Activated T-cell treated with anti-CD3 and anti-CD28 coated beads, Interleukin-2, amount 50 U/mL, for 24 hours (primary cell): ENCODE measurements at places on chromosomes 16 and 17.

- DNase-seq, result no peak
Measured at GRCh38 chr16:69892378-69892777, 58.8 kb upstream of the CLEC18A start.

DNA sequence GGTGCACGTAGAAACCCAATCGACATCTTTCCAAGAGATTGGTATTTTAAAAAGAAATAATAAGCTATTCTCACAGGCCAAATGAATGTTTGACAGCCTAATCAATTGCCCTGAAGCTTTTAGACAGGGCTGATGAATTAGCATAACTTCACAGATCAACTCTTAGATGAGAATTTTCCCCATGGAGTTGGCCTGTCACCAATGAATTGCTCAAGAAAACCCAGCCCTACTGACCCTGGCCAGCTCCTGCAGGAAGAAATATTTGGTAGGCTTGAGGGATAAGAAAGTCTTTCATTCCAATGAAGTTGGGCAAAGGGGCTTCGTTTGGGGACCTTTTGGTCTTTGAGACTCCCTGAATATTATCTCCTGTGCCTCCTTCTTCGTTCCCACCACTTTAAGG is 23.4 kb upstream of the SEC14L1 start:
- DNase-seq, result no peak

DNA sequence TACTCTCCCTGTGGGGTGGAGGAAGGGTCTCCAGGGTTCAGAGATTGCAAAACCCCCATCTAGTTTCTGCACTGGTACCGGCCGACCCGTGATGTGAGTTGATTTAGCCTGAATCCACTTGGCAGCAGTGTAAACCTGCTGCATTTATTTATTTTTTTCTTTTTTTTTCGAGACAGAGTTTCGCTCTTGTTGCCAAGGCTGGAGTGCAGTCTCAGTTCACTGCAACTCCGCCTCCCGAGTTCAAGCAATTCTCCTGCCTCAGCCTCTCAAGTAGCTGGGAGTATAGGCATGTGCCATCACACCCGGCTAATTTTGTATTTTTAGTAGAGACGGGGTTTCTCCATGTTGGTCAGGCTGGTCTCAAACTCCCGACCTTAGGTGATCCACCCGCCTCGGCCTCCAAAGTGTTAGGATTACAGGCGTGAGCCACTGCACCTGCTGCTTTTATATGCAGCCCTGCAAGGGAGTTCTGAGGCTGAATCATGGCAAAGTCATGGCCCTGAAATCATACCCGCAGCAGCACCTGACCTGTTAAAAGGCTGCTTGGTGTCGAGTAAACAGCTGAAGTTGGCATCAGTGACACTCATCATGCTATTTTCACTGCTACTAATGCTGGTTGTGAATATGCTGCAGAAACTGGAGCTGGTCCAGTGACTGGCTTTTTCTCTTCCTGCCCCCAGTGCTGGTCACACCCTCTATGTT is 21.4 kb downstream of the DEXI start:
- no peak for DNase-seq

- no peak for DNase-seq
Measured at GRCh38 chr17:39809221-39809620, 54.9 kb downstream of the IKZF3 start.

DNA sequence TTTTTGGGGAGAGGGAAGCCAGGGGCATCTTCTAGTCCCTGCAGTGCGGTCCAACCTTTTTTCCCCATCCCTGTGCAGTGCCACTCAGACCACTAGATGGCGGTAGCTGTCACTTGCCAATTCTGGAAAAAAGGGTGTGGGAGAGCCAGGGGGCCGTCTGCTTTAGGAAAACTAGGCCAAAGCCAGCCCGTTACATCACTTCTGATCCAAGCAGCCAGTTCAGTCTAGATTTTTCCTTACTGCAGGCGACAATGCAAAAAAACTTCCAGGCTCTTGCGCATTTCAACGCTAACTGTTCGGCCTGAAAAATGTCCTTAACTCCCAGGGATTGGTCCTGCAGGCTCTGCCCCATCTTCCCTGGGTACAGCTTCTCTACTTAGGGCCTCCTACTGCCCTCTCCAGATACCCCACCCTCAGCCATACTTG is 69.2 kb upstream of the CES5A start:
- peak; percentile 66 for DNase-seq

DNA sequence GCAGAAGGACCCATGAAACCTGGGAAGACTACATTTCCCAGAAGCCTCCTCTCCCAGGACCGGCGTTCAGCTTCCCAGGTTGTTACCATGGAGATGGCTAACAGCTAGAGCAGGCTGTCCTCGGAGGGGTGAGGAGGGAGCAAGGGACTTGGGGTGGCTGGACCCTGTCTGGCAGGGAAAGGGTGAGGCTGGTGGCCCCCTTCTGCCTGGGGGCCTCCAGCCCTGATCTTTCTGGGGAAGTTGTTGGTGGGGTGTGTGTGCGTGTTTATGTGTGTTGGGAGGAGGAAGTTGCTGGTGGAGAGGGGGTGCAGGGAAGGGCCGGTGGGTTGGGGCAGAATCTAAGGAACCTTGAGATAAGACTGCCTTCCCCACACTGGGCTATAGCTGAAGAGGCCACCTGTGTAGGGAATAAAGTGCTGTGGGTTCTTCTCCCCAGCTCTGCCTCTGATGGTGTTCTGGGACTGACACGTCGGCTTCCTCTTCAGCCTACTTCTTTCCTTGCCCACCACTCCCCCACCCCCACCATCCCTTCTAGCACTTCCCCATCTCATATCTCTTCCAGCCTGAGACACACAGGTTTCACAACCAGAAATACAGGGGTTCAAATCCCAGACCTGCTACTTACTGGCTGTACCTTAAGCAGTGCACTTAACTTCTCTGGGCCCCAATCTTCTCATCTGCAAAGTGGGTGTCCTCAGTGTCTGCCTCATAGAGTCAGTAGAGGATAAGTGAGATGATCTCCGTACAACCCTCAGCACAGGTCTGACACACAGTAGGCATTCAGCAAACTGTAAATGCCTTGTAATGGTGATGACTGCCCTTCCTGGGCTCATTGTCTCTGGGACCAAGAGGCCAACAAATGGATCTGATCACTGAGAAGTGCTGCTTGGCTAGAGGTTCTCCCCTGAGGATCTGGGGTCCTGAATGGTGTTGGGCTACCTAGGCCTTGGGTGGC is at the start of gene DRC7:
Gene DRC7, plus strand, starts transcription at position 82 of the 955 bp plus-strand sequence. CDS start 3,144 bp downstream, outside the sequence.
- no peak for DNase-seq

DNA sequence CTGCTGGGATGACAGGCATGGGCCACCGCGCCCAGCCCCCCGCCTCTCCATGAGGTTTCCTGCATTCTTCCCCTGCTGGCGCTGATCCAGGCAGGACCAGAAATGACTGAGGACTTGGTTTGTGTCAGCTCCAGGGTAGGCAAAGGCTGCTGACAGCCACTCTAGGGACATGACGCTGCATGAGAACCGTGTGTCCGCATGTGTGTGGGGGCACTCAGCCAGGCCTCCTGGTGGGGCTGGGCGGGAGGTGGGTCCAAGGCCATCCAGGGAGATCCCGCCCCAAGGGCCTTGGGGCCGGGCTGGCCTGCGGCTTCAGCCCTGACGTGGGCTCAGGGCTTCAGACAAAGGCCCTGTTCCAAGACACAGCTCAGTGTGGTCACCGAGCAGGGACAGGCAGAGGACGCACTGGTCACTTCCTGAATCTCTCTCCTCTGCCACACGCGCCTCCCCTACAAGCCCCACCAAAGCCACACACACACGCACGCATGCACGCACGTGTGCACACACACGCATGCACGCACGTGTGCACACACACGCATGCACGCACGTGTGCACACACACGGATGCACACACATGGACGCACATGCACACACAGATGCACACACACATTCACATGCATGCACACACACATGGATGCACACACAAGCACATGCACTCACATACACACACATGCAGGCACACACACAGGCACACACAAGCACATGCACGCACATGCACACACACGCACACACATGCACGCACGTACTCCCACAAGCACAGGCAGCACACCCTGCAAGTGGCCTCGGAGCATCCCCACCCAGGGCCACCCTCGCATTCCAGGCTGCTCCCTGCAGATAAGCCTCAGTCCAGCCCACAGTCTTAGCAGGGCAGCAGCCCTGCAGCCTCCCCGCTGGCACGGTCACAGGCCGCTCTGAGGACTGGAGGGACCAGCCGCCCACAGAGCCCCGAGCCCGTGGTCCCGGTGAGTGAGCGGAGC is 5.3 kb upstream of the TMEM204 start:
- no peak for DNase-seq

- no peak for DNase-seq
Measured at GRCh38 chr16:21244518-21245215, 11.2 kb downstream of the ANKS4B start.

DNA sequence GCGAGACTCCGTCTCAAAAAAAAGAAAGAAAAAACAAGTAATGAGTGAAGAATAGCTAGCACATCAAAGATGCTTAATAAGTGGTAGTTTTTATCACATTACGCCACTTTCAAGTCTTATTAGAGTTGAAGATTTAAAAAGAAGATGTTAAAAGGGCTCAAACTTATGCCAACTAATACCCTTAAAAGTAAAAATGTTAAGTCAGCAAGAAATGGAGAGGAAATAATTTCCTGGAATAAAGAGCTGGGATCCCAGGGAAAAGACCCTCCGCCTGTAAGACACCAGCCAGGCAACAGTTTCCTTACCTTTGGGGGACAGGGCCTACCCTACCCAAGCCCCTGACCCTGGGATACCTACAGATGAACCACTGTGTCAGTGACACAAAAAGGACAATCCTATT is 3.6 kb downstream of the XPO6 start:
- DNase-seq, result no peak

DNA sequence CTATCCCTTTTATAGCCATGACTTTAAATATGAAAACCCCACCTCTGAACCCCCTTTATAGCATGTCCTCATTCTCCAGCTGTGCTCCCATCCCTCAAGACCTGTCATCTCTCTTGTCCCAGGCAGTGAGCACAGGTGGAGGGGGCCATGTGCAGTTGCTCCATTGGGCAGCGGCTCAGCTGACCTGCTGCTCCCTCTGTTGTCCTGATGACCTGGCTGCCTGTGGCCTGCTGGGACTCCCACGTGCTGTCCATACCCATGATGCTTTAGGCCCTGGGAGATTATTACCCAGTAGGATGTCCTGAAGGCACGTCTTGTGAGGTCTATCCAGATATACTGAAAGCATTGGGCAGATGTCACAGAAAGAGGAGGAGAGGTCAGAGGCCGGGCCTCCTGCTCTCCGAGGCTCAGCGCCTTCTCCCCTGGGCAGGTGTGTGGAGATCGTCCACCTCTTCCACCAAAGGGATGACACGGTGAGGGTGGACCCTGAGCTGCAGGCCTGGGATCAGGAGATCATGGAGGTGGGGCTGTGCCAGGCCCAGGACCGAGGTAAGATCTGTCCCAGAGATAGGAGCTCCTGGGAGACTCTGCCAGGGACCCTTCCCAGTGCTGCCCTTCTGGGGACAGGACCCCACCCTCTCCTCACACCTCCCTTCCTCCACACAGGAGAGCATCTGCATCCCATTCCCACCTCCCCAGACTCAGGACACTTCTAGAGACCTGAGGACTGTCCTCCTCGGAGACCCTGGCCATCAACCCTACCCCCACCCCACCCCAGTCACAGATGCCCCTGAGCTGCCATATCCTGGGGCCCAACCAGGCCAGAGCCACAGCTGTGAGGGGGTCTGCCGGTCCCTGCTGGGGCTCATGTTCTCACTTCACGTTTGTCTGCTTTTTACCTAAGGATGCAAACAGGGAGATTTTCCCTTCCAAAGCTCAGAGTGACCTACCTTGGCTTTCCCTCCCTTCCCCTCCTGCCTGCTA is 58.0 kb downstream of the GOSR1 start:
- no peak for DNase-seq
